ENCODE measurements at places on chromosomes 11 and 22. TPM values are rescaled to one million over a fixed set of nuclear protein-coding genes. Genes with fewer than 3 reads are reported as not detected.

FAM181B gene
- not detected for total RNA-seq

KCNJ1 gene
- not detected for total RNA-seq

MS4A7 gene
- 27.2 TPM for total RNA-seq

SPI1 gene
- total RNA-seq: 98.3 TPM

SPDYC gene
- total RNA-seq: not detected

DNA sequence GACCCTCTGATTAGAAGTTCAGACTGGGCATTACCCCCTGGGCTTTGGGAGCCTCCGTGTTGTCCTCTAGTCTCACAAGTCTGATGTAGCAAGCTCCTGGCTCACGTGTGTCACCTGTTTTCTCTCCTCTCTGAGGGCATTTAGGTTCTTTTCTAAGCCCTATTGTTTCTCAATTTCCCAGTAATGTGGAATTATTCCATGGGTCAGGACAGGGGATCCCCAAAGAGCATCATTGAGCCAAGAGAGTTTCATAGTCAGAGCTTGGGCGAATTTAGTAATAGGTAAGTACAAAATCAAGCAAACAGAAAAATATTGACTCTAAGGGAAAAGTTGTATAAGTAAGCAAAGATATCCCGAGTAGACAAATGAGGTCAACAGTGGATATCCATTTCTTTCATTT lies 57.3 kb downstream of the PPP6R2 start:
- DNase-seq: no peak

- no peak for DNase-seq
These were observed 6.8 kb upstream of the OR10A2 start for GRCh38 chr11:6855971-6856541.

- no peak for DNase-seq
These were observed 2.3 kb downstream of the PRR33 start for GRCh38 chr11:1889224-1889930.

- no peak for DNase-seq
These were observed 155.0 kb upstream of the TIMP3 start for GRCh38 chr22:32646476-32646875.
